Uterus (tissue), 4 donors: ENCODE measurements at places on chromosomes 5 and 9.

- DNase-seq: no peak
These were observed 977 bp upstream of the PRDM12 start for GRCh38 chr9:130663258-130663976.

DNA sequence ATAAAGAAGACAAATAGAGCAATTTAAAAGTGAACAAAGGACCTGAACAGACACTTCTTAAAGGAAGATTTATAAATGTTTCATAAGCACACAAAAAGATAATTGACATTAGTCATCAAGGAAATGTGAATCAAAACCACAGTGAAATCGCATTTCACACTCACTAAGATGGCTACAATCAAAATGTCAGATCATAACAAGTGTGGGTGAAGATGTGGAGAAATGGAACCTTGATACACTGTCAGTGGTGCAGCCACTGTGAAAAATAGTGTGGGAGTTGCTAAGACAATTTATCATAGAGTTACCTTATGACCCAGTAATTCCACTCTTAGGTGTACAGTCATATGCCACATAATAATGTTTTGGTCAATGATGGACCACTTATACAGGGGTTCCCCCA, 54.5 kb upstream of the HTR4 start:
- DNase-seq: no peak

DNA sequence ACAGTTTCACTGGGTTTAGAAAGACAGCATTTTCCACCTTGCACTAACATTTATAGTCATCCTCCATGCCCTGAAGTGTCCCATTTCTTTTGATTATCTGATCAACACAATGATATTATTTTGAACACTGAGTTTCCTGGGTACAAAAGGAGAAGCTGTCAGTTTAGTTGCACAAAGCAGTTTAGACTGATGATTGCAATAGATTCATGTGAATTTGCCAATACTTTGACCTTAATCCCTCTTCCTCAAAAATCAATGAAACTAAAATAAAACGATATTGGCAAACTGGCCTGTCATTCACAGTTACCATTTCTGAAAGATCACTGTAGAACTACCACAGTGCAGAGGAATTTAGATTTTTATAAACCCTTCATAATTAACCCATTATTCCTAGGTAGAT, 34.2 kb upstream of the RASGRF2 start:
- DNase-seq: no peak

- no peak for DNase-seq
These were observed 3.8 kb downstream of the IRX1 start for GRCh38 chr5:3599226-3600105.

GRCh38 chr9:108687006-108687987, 168.5 kb downstream of the ACTL7B start:
- DNase-seq: no peak

- no peak for DNase-seq
These were observed 120.4 kb upstream of the RETREG1 start for GRCh38 chr5:16737209-16737608.

GRCh38 chr5:108125771-108126511, 256.0 kb downstream of the FBXL17 start:
- DNase-seq: no peak

DNA sequence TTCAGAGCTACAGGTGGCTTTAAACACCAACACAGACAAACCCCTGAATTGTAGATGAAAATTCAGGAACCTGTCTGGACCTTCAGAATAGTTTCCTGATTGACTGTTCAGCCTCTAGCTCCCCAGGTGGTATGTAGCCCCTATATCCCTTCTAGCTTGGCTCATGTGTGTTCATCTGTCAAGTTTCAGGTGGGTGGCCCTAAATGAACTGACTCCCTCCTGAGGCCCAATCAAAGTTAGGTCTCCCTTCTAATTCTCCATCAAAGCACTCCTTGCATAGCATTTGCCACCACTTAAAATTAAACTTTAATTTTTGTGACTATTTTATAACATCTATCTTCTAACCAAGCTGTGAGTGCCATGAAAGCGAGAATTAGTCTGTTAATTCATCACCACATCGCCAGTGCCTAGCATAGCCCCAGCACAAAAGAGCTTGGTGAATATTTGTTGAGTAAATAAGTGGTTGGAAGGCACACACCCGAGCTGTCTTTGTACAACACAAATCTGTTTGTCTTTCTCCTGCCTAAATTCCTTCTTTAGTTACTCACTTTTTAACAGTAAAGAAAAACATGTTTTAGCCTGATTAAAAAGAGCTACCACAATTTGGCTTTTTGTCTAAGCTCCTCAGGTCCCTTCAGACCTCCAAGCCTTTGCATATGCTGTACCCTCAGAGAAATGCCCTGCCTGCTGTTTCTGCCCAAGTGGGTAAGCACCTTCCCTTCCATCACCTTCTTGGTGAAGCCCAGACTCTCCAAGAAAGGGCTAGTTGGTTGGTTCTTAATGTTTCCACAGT, 138.1 kb upstream of the HMHB1 start:
- DNase-seq: no peak

GRCh38 chr5:139404484-139404840, 573 bp upstream of the SPATA24 start:
- DNase-seq: no peak
